Kidney epithelial cell (primary cell): ENCODE measurements at places on chromosomes 5 and 9.

- no peak for DNase-seq
These were observed 24.4 kb downstream of the SLC6A7 start for GRCh38 chr5:150214289-150214688.

- DNase-seq: no peak
These were observed 265.5 kb upstream of the ADAMTSL1 start for GRCh38 chr9:18208166-18209059.

GRCh38 chr9:133786907-133787753, 49.0 kb upstream of the SARDH start:
- no peak for DNase-seq

GRCh38 chr9:88076286-88077070, 61.8 kb downstream of the SPATA31C2 start:
- peak; percentile 78 for DNase-seq

GRCh38 chr5:35317586-35317985, 87.3 kb upstream of the PRLR start:
- DNase-seq: no peak

- DNase-seq: no peak
These were observed 88.3 kb downstream of the RMI1 start for GRCh38 chr9:84068872-84069271.

DNA sequence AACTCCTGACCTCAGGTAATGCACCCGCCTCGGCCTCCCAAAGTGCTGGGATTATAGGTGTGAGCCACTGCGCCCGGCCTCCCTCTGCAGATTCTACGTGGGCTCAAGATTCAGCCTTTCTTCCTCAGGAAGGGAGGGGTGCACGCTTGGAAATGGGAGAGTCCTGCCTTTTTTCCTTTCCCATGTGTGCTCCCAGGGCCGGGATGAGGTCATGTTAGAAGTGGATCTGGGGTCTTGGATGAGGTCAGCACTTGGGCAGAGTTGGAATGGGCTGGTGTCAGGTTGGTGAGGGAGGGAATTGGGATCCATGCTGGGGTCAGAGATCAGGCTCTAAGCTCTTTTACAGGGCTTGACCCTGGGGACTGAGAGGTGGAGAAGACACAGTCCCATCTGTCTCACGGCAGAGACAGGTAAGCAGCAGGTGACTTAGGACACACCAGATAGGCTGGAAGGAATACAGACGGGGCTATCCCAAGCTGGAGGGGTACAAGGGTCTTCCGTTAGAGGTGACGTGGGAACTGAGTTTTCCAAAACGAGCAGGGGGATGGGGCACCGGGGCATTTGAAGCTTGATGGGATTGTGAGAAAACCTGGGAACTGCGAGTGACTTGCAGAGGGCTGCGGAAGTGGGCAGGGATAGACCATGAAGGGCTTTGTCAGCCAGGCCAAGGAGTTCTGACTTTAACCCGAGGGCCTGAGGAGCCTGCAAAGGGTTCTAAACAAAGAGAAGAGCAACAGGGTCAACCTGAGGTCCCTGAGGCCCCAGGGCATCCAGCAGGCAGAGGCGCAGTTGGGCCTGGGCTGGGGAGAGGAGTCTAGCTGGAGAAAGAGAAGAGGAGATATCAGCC, 1.8 kb upstream of the AQP7 start:
- no peak for DNase-seq

- no peak for DNase-seq
These were observed 55.4 kb downstream of the KCNT1 start for GRCh38 chr9:135757356-135757755.

GRCh38 chr5:77843570-77844372, 67.6 kb upstream of the TBCA start:
- no peak for DNase-seq

- DNase-seq: no peak
These were observed 196.7 kb downstream of the RGS3 start for GRCh38 chr9:113660196-113660595.

DNA sequence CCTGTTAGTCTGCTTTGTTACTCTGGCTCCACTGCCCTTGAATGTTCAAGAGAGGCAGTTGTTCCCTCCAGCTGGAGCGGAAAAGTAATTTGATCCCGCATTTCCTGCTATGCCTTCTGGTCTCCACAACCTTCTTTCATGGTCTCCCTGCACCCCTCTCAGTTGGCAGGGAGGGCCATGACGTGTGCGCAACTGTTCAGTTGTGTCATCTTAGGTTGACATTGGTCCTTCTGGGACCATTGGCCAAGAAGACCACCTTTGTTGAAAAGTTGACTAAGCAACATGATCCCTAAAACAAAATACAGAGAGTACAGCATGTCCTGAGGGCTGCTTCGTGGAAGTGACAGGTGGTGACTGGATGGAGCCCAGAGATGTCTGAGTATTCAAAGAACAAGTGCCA, 192.5 kb upstream of the TUT7 start:
- DNase-seq: no peak

DNA sequence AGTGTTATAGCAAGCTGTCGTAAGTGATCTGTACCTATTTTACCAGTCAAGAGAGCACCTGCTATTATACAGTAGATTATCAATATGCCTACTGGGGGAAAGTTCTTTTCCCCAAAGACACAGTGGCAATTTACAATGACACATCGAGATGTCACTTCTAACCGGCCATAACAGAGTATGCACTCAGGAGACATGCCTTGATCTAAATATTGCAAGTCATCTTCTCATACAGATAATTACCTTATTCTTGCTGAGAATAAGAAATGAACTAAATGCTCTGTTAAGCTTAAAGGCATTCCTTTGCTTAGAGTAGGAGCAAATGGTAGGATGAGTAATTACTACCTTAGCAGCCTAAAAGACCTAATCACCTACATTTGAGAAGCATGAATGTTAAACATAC, 71.6 kb downstream of the PKD2L2 start:
- no peak for DNase-seq

GRCh38 chr5:89735082-89735481, 674.5 kb downstream of the CETN3 start:
- DNase-seq: peak; percentile 29

- DNase-seq: no peak
These were observed 52.9 kb downstream of the CETN3 start for GRCh38 chr5:90356622-90357021.

DNA sequence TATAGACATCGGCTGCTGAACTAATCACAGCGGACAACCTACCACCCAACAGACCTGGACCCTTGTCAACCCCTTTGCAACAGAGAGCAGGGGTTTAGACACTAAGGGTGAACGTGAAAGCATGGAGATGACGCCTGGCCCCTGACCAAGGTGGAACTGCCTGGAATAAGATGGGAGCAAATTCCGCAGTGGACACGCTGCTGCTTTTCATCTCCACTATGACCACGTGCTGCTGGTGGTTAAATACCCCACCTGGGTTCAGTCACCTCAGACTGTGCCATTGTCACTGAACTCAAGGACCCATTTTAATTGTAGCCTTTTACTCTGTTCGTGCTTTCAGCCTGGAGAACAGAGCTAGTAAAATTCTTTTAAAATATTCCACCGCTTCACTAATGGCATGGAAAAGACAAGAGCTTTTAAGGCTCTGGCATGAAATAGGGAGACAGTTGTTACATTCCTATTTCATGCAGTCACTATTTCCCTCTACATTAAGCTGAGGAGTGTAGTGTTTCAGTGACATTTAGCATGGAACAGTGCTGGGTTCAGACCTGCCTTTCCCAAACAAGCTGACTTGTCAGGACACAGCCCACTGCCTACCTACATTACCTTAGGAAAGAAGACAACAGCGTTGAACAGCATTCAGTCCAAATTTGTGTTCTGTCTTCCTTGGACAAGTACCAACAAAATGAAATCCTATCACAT, 96.8 kb downstream of the ANKRD18B start:
- DNase-seq: peak; percentile 32

DNA sequence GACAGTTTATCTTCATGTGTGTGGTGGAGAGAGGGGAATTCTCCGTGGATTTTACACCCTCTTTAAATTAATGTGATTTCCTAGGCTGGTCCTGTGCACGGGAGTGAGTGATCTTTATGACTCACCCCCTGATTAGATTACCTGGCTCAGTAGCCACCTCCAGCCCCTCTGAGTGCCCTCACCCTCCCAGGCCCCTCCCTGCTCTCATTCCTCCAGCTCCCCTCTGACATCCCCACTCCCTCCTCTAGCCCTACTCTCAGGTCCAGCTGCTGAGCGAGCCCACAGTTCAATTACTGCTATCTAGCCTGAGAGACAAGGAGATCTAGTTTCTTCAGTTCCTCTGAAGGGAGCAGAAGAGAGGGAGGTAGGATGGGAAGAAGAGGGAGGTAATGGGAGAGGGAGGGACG, 61.8 kb upstream of the ARAP3 start:
- DNase-seq: no peak

DNA sequence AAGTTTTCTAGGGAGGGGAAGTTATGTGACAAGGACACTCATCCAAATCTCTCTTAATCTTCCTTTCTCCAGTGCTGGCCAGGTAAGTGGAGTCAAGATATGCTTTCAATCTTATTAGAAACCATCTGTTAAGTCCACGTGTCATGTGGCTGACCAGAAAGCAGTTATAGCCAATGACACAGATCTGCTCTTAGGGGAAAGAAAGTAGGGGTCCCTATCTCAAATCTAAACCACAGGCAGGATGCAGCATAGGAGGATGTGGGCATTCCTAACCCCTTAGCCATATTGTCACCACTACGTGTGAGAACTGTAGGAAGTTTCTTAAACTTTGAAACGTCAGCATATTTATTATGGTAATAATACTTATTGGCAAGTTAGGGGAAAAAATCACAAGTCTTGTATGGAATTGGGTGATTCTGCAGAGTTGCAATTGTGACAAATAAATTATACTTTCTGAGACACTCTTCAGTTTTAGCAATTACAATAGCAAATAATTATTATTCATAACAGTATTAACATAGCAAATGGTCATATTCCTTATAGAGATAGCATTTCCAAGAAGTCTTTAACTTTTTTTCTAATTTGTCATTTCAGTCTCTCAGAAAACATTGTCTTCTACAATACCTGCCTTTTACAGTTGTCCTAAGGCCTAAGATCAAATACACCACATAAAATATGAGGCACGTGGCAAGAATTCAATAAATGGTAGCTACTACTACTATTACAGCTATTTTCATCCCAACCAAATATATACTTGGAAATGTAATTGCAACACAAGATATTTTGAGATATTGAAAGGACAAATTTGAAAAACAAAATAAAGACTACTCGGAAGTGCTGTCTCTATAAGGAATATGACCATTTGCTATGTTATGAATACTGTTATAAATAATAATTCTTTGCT, 236.9 kb downstream of the PDE4D start:
- no peak for DNase-seq

GRCh38 chr9:2576631-2577030, 45.0 kb upstream of the VLDLR start:
- no peak for DNase-seq

DNA sequence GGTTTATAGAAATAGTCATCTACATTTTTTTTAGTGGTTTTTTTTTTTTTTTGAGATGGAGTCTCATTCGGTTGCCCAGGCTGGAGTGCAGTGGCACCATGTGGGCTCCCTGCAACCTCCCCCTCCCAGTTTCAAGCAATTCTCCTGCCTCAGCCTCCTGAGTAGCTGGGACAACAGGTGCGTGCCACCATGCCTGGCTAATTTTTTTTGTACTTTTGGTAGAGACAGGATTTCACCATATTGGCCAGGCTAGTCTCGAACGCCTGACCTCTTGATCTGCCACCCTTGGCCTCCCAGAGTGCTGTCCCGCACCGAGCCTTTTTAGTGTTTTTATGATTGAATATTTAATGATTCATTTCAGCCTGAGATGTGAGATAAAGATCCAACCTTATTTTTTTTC, 27.3 kb downstream of the ANKRD33B start:
- no peak for DNase-seq

DNA sequence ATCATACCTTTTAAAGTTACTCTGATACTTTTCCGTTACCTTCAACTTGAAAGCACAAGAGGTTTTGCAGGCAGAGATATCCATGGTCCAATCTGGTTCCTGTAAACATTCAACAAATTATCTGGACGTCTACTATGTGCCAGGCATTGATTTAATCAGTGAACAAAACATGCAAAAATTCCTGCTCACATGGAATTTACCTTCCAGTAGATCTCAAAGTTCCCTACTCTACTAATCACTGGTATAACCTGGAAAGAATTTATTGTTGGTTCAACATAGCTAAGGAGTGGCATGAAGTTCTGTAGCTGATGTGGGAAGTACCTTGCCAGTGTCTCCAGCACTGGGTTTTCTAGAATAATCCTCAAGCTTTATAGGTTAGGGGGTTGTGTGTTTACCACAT, 9.8 kb downstream of the OCLN start:
- DNase-seq: no peak

DNA sequence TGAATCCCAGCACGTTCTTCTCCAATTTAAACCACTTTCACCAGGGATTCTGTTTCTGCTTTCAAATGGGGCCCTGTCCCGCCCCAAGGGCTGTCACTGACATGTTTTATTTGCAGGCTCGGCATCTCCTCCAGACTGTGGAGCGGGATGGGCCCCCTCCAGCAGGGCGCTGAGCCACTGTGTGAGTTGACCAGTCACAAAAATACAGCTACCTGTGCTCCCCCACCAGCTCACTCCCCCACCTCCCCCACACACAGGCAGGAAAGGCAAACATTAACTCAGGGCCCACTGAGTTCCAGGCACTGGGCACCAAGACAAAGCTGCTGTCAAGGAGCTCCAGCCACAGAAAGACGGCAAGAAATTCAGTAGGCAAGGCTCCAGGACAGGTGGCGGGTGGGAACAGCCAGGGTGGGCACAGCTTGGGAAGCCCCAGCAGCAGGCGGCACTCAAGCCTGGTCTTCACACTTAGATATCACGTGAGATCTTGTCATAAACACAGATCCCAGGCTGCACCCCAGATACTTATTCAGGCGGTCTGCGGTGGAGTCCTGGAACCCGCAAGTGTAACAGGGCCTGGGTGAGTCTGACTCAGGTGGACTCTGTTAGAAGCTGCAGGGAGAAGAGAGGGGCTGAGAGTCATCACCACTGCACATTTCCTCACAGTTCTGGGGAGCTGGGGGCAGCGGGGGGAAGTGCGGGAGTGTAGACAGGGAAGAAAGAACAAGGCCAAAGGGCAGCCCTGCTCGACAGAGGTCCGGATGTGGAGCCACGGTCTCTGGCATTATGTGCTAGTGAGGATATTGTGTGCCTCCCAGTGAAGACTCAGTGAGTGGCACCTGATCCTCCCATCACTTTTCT, 44.7 kb downstream of the OR2V1 start:
- DNase-seq: no peak

- DNase-seq: no peak
These were observed 433.0 kb downstream of the PDE4D start for GRCh38 chr5:59460368-59461153.

GRCh38 chr9:4344946-4345345, 45.1 kb upstream of the GLIS3 start:
- DNase-seq: no peak

DNA sequence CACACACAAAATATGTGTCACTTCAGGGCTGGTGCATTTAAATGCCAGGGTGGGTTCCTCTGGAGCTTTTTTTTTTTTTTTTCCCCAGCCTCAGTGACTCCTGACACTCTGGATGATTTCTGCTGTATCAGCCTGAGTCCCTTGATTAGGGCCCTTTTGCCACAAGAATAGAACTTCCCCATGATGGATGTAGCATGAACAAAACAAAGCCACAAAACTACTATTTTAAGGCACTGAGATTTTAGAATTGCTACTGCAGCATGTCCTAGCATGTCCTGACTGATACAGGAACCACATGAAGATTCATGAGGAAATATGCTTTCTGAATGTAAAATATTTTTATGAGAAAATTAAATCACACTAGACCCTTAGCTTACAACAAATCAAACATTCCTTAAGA, 13.9 kb upstream of the ADGRD2 start:
- DNase-seq: no peak

GRCh38 chr9:24590432-24590831, 44.7 kb upstream of the IZUMO3 start:
- DNase-seq: no peak
